ENCODE measurements at places on chromosomes 1 and 21.

DNA sequence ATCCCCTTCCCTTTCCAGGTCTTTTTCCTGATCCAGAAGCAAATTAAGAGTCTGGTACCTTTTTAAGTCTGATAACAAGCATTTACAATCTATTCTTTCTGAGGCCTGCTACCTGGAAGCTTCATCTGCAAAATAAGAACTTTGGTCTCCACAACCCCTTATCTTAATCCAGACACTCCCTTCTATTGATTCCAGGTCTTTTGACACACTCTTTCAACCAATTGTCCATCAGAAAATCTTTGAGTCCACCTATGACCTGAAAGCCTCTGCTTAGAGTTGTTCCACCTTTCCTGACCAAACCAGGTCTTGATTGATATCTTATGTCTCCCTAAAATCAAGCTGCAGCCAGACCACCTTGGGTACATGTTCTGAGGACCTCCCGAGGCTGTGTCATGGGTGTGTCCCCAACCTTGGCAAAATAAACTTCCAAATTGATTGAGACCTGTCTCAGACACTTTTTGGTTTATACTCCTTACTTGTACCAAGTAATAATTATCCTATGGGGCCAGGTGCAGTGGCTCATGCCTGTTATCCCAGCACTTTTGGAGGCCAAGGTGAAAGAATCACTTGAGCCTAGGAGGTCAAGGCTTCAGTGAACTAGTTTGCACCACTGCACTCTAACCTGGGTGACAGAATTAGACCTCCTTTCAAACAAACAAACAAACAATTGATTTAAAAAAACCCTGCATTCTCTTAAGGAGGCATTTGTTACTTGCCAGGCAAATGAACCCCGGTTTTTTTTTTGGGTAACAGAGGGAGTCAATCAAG is 126.1 kb downstream of the MAP3K21 start:
- no peak for DNase-seq

- no peak for DNase-seq
These were observed 70.3 kb upstream of the MROH9 start for GRCh38 chr1:170864876-170865538.

- DNase-seq: no peak
These were observed 90.0 kb upstream of the TLR5 start for GRCh38 chr1:223233019-223233409.

- DNase-seq: no peak
These were observed 24.6 kb downstream of the CITED4 start for GRCh38 chr1:40837601-40838000.

- DNase-seq: no peak
These were observed 72.5 kb upstream of the VAMP3 start for GRCh38 chr1:7698641-7699040.

DNA sequence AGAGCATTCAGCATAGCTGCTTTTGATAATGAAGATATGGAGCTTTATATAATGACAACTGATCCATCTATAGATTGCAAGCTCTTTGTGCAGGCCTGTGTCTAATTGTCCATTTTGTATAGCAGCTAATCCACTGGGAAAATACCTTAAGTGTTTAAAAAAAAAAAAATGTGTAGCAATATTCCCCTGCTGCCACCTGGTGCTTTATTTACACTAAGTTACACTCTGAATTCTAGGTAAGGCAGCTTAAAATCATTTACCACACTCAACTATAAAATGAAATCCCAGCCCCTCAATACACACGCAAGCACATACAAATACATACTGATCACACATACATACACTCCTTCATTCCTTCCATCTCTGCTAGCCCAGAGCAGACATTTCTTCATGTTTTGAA is 49.1 kb upstream of the BCL9 start:
- DNase-seq: no peak

DNA sequence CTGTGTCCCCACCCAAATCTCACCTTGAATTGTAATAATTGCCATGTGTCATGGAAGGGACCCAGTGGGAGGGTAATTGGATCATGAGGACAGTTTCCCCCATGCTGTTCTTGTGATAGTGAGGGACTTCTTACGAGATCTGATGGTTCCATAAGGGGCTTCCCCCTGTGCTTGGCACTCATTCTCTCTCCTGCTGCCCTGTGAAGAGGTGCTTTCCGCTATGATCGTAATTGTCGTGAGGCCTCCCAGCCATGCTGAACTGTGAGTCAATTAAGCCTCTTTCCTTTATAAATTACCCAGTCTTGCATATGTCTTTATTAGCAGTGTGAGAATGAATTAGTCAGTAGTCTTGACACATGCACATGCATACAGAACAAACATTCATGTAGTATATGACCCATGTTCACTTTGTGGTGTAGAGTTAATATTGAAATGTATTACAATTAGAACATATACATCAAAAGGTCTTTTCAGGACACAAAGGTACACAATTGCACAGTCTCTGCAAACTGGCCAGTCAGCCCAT is 16.9 kb upstream of the IFI16 start:
- no peak for DNase-seq

DNA sequence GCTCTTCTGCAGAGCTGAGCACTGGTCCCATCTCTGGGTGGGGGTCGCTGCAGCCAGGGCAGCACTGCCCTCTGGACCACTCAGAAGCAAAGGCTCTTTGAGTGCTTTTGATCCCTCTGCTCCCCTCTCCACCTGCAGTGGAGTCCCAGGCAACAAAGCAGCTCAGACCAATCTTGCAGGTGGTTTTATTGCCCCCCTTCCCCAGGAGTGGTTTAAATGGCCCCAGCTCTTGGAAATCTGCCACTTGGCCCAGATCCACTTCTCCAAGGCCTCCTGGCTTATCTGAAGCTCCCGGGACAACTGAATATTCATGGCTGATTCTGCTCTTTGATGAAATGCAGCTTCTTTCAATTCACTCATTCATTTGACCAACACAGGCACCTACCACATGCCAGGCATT is 2.7 kb downstream of the STUM start:
- DNase-seq: no peak

DNA sequence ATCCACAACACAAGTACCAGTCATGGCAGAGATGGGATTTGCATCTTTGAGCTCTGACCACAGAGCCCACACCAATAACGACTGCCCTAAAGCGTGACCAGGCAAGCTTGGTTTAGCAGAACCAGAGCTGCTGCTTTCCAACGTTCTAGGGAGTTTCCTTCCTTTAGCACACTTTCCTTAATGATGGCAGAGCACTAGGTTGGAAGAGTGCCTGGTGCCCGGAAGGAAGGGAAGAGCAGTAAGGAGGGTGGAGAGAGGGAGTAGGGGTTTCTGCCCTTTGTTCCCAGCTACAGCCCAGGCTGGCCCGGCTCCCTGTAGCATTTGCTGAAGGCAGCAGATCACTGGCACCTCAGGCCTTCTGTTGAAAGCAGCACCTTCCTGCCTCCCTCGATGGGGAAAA is 6.1 kb upstream of the EVA1C start:
- no peak for DNase-seq

DNA sequence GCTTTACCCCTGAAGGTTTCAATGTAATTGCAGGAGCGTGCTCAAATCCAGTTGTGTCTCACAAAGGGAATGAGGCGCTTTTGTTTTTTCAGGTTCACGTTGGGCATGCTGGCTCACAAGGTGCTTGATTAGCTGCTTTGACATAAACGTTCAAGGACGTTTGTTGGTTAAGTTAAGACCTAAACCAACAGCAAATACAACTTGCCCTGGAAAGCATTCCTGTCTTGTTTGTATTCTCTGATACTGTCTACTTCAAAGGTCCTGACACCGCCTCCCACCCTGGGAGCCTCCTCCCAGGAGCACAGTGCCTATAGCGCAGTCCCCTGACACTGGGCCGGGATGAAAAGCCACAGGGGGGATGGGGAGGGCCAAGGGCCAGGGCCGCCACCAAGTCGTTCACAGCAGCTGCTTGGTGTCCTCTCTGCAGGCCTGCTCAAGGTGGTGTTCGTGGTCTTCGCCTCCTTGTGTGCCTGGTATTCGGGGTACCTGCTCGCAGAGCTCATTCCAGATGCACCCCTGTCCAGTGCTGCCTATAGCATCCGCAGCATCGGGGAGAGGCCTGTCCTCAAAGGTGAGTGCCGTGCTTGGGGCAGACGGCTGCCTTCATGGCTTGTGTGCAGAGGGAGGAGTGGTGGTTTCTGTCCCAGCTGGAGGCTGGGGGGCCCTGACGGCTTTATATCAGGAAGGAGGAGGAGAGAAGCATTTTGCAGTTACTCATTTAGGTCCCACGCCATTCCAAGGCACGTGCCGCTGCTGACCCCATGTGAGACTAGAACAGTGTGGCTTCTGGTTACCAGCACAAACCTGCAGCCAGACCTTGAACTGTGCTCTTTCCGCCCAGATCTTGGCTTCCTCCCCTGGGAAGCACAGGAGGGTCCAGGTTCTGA is 6.1 kb downstream of the FAM3B start:
- no peak for DNase-seq

DNA sequence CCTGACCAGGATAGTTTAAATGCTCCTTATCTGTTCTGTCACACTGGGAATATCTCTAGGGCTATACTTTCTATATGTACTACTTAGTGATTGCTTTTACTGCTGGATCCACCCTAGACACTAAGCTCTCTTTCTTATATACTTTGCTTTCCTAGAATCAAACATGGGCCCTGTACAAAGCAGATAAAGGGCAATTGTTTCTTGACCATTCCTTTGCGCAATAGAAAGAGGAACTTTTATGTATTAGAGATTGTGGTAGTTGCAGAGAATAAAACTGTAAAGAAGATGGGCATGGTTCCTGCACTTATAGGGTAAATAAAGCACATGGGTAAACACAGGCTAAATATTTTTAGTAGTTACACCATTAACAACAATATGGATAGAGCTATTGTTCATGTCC is 58.8 kb downstream of the ATP6V1G3 start:
- DNase-seq: no peak

GRCh38 chr1:84722794-84723193 is 32.5 kb upstream of the SSX2IP start:
- no peak for DNase-seq

DNA sequence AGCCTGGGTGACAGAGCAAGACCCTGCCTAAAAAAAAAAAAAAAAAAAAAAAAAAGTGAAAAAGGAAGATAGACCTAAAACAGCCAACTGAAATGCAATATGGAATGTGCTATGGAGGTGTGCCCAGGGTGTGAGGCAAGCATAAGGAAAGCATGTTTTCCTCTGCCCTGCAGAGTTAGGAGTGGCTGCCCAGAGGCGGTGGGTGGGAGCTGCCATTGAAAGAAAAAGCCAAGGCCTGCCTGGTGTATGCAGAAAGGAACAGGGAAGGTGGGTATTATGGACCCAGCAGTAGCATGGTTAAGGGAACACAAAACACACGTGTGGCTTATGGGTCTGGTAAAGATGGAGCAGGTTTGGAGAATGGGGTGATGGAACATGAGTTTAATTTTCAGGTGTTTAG is 8.9 kb downstream of the CD244 start:
- DNase-seq: no peak

DNA sequence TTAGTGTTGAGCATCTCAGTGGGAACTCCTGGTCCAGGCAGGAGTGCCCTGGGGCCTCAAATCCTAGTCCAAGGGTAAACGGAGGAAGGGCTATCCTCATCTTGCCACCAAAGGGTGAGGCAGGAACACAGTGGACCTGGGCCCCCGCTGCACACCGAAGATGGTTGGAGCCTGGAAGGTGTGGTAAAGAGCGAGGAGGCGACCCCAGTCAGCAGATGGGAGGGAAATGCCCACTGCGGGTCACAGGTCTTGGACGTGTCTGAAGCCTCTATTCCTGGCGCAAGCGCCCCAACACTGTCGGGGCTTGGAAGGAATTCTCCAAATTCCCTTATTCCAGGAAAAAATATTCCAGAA is 38.5 kb upstream of the SYNC start:
- no peak for DNase-seq

DNA sequence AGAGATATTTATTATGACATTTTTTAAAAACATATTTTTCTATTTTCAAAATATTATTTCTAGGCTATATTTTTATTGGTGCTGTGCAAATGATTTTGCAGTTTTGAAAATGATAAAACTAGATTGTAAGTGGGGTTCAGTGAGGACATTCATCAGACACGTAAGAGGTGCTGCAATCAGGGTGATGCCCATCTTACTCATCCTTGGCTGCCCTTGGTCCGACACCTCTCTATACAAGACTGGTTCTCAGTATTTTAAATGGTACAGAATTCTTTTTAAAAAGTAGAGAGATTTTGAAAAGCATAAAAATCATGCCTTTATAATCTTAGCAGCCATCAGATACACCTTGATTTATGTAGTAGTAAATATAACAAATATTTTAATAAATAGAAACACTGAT is 24.0 kb downstream of the HENMT1 start:
- no peak for DNase-seq

DNA sequence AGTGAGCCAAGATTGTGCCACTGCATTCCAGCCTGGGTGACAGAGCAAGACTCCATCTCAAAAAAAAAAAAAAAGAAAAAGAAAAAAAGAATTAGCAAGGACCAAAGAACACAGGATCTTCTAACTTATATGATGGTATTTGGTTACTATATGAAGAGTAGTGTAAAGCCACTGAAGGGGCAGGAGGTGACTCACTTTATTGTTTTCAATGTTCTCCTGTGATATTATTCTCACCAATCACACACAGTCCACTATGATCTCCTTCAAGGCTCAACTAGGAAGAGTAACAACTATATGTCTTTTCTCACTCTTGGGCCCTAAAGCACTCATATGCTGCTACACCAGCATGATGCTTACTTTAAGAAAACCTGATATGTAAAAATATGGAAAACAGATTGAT is 26.7 kb downstream of the RC3H1 start:
- DNase-seq: no peak

DNA sequence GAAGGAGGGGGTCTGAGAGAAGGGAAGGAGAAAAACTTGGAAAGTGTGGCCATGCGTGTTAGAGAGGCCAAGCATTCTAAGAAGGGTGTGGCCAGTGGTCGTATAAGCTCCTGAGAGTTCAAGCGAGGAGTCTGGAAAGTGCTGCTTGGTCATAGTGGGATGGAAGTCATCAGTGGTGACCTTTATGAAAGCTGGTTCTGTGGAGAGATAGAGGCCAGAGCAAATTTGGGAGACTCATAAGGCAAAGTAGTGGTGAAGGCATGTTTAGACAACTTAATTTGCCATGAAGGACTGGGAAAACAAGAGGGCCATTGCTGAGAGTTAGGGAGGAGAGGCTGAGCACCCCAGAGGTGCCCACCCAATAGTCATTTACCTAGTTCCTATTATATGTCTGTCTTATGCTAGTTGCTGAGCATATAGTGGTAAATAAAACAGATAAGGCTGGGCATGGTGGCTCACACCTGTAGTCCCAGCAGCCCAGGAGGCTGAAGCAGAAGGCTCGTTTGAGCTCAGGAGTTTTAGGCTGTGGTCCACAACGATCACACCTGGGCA is 1.9 kb downstream of the KLF17 start:
- DNase-seq: no peak

GRCh38 chr1:80632284-80632683 is 1168.5 kb upstream of the ADGRL2 start:
- no peak for DNase-seq

DNA sequence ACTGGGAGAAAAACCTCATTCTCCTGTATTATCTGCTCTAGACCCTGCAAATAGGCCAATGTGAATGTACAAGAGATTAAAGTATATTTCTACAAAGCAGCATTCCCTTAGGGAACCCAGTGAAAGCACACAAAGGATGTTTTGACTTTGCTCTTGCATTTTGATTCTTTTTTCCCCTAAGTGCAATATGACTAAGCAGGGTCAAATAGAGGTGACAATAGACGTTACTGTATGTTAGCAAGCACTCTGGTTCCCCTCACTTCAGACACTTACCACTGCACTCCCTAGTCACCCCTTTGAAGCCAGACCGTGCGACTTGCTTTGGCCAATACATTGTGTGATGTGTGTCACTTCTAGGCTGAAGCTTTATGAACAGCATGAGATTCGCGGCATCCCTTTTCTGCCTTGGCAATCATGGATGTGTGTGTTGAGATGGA is 209.7 kb downstream of the RHOU start:
- DNase-seq: no peak
